ENCODE measurements at places on chromosomes 6 and 20.

- DNase-seq = no peak
Measured at GRCh38 chr6:166400181-166400580, 17.4 kb upstream of the MPC1 start.

- peak; percentile 60 for DNase-seq
Measured at GRCh38 chr20:51985013-51985415, 182.7 kb upstream of the SALL4 start.

DNA sequence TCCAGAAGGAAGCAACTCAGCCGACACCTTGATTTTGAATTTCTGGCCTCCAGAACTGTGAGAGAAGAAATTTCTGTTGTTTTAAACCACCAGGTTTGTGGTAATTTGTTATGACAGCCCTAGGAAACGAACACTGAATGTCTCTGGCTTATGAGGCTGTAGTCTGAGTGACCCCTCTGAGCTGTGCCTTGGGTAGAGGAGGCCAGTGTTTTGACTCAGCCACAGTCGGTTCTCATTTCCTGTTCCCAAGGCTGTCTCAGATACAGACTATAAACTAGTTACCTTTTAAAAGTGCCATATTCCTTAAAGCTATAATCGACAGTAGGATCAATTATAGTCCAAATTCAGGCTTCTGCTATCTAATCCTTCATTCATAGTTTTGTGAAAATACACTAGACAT is 391.2 kb upstream of the MAP3K7 start:
- no peak for DNase-seq

- DNase-seq = no peak
Measured at GRCh38 chr20:61735503-61735785, 330.2 kb downstream of the TAF4 start.

- DNase-seq = no peak
Measured at GRCh38 chr20:33917831-33918525, 75.7 kb upstream of the RALY start.

DNA sequence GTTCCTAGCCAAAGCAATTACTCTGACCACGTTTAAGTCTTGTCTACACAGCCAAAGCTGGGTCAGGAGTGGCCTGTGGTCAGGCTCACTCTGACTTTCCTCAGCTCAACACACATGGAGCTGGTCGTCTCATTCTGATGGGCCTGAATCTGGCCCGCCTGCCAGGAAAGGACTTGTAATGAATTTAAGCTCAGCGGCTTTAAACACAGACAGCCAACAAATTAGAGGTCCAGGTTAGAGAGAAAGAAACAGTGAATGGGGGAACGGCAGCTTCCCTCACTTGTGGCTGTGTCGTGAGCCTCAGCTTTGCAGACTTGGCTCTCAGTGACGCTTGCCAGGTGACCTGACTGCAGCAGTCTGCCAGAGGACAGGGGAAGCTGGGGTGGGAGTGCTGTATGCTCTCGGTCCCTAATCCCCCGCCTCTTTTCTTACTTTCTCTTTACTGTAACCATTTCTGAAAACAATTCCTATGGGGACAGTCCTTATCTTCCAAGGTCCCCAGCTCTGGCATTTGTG is 121.9 kb upstream of the AGPAT4 start:
- peak; percentile 17 for DNase-seq

DNA sequence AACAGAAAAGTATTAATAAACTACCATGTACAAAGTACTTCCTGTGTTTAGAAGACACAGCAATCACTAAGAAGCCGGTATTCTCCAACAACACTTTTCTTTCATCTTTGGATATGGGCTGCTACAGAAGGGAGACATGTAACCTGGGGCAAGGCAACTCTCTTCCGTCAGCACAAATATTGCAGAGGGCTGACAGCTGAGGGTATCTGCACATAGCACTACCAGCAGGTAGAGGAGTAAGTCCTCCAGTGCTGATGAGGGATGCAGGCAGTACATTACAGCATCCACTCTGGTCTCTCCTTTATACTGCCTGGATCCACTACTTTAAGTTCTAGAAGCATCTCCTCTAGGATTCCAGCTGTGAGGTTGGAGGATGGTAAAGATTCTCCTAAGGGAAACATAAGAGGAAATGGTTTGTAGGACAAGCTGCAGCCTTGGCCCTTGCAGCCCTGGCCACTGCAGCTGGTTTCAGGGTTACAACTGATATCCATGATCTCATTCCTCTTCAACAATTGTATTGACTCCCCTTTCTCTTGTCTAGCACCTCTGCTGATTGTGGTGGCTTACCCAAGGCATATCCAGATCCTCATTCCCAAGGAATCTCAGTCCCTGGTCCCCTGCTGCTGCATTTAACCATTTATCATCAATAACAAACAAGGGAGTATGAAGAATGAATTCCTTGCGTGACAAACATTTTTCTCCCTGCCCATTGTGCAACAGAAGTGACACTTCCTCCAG is 110.7 kb upstream of the ADGRF1 start:
- DNase-seq = no peak

- no peak for DNase-seq
Measured at GRCh38 chr6:10730254-10730653, 7.4 kb downstream of the TMEM14C start.

- peak; percentile 87 for DNase-seq
Measured at GRCh38 chr6:37783856-37784584, 35.5 kb upstream of the ZFAND3 start.

GRCh38 chr6:90860822-90861601 is 274.1 kb upstream of the MAP3K7 start:
- DNase-seq = peak; percentile 38

- DNase-seq = no peak
Measured at GRCh38 chr20:43430265-43431133, 27.2 kb upstream of the SRSF6 start.

- no peak for DNase-seq
Measured at GRCh38 chr6:24844903-24845302, 46.2 kb upstream of the ARMH2 start.

DNA sequence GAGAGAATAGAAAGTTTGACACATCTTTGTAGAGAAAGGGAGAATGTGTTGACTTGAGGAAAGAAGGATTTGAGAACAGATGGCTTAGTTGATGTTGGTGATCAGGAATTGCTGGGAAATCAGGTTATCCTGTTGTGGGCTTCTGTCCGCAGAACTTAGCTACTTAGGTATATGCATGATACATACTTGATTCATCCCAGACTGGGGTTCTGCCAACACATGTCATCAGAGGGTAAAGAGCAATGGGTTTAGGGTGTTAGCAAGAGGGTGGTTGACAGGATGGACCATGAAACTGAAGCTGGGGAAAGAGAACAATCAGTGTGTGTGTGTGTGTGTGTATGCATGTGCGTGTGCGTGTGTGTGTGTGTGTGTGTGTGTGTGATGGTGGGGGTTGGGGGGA is 50.6 kb upstream of the NELFCD start:
- no peak for DNase-seq

DNA sequence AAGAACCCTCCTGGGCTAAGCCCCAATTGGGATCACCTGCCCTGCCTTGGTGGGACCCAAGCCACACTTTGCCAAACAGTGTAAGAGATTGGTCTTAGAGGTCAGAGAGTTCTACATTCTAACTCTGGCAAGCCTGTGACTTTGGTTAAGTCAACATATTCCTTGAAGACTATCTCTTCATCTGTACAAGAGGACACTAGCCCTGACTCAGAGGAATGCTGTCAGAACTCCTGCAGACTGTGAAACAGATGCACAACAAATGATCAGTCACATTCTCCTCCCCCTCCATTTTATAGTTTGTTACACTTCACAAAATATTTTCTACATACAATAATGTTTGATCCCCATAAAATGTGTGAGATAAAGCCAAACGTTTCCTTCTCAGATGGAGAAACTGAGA is 91.7 kb upstream of the EPB41L1 start:
- no peak for DNase-seq

DNA sequence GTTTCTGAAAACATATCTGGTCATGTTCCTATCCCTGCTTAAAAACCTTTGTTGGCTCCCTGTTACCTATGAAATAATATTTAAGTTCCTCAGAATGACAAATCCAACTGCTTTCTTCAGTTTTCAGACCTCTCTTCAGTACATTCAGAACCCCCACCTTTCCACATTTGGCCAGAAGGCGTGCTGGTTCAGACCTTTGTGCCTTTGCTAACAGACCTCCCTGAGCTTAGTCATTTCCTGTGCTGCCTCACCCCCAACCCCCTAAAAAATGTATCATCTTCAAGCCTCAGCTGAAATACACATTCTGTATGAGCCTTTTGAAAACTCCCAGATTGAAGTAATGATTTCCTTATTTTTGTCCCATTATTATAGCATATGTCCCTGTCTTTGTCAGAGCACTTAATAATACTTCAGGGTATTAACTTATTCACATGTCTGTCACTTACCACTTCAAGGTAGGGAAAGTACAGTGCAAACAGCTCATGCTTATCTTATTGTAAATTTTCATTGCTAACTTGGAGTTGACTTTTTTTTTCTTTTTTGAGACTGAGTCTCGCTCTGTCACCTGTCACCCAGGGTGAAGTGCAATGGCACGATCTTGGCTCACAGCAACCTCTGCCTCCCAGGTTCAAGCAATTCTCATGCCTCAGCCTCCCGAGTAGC is 19.7 kb downstream of the FAM217A start:
- no peak for DNase-seq

DNA sequence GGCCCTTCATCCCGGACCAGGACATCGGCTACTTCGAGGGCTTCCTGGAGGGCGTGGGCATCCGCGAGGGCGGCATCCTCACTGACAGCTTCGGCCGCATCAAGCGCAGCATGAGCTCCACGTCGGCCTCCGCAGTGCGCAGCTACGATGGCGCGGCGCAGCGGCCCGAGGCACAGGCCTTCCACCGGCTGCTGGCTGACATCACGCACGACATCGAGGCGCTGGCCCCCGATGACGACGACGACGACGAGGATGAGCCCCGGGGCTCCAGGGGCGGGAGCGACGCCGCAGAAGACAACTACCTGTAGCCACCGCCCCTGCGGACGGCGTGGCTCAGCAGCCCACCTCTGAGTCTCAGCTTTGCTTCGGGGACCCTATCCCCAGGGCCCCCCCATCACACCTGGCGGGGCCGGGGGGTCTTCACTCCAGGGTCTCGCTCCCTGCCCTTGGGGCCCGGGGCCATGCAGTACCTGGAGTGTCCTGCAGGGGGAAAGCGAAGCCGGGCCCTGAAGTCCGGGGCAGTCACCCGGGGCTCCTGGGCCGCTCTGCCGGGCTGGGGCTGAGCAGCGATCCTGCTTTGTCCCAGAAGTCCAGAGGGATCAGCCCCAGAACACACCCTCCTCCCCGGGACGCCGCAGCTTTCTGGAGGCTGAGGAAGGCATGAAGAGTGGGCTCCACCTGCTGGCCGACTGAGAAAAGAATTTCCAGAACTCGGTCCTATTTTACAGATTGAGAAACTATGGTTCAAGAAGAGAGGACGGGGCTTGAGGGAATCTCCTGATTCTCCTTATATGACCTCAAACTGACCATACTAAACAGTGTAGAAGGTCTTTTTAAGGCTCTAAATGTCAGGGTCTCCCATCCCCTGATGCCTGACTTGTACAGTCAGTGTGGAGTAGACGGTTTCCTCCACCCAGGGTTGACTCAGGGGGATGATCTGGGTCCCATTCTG is 20.8 kb upstream of the HCK start:
- peak; percentile 92 for DNase-seq

- DNase-seq = no peak
Measured at GRCh38 chr6:157068691-157069324, 254.5 kb downstream of the TMEM242 start.

DNA sequence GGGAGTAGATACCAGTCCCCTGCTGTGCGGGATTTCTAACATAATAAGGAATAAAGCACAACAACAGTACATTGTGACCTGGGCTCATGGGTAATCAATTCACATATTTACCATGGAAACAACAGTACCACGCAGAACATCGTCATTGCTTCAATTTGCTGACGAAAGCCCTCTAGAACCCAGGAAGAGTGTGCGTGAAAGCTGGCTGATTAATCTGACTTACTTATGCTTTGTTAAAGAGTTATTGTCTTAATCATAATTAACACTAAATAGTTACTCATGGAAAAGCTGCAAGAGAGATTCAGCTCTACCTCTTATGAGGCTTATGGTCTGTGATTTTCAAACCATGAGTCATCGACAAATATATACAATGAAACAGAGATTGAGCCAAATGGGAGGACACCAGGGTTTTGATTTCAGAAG is 644.3 kb upstream of the AGPAT4 start:
- DNase-seq = peak; percentile 98

DNA sequence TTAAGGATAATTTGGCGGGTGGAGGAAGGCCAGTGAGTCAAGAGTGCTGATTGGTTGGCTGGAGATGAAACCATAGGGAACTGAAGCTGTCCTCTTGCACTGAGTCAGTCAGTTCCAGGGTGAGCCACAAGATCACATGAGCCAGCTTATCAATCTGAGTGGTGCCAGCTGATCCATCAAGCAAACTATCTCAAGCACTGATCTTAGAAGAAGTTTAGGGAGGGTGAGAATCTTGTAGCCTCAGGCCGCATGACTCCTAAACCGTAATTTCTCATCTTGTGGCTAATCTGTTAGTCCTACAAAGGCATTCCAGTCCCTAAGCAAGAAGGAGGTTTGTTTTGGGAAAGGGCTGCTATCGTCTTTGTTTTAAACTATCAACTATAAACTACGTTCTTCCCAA is 954.3 kb downstream of the KIF16B start:
- DNase-seq = no peak

- DNase-seq = no peak
Measured at GRCh38 chr20:53788253-53789022, 194.8 kb upstream of the ZNF217 start.

DNA sequence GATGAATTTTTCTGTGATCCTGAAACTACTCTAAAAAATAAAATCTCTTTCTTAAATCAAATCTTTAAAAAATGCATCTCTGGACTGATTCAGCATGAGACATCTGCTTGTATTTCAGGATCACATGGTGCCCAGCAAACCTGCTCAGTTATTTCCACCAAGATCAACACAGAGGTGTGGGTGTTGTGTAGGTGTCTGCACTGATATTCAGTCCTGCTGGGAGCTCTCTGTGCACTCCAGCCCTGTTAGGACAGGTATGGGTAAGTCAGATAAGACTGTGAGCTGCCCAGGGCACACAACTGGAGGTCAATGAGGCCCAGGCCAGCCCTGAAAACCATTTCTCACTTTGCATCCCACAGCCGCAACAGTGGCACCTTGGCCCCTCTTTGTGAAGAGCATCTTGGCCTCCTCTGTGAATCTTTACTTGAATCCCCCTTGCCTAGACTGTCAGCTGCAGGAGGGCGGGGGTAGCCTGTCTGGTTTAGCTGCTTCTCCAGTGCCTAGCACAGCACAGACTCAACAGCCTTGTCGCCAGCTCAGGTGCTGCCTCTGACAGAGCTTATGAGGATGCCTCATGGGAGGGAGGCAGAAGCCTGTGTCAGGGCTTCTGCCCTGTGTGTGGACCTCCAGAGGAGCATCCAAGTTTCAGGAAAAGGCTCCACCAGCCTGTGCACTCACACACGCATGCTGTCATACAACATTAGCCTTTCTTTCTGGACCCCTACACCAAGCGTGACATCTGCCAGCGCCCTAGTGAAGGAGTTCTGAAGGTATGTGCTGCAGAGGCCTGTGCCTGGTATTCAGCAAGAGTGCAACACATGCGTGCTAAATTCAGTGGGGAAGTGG is 187.6 kb upstream of the CST7 start:
- no peak for DNase-seq

- DNase-seq = no peak
Measured at GRCh38 chr20:4780245-4780644, 58.5 kb downstream of the PRND start.

Data from NCI-H69 (cell line).